ENCODE measurements at places on chromosomes 2 and 18.

GRCh38 chr2:16168506-16169264 is 228.3 kb downstream of the MYCN start:
- DNase-seq = no peak

DNA sequence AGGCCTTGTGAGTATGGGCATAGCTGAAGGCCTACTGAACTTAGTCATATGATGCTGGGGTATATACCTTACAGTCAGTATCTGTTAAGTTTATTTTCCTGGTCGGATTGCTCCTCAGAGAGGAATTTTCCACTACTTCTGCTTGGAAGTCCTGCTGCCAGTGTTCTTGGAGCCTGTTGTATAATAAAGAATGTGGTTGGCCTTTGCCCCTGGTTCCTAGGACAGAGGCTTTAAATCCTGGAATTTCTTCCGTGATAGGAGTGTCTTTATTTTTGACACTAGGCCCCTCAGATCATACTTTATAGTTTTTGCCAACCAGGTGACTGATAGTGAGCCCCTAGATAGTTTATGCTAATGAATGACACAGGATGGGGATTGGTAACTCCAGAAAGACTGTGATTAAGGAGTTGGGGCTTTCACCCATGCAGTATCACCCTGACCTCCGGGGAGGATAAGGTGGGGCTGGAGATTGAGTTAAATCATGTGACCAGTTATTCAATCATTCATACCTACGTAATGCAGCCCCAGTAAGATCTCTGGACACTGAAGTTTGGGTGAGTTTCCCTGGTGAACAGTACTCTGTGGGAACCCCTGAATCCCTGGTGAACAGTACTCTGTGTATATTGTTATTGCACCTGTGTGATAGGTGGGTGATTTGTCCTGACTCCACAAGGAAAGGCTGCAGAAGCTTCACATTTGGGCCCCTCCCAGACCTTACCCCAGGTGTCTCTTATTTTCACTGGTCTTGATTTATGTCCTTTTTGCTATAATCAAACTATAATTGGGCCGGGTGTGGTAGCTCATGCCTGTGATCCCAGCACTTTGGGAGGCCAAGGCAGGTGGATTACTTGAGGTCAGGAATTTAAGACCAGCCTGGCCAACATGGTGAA is 56.9 kb downstream of the COMMD1 start:
- DNase-seq = no peak

DNA sequence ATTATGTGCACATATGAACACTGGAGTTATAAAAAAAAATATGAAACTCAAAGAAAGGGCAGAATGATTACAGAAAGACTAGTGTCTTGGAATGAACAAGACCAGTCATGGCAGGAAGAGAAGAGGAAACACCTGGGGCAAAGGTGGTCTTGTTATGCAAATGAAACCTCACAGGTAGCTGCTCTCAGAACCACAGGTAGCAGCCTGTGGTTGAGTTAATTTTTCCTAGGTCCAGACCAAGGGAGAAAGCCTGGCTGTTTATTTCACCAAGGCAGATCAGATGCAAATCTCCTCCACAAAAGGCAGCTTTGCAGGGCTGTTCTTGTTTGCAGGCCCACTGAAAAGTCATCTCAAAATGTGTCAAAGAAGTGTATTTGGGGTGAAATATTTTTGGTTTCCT is 785.8 kb downstream of the RNF144A start:
- no peak for DNase-seq

- DNase-seq = no peak
Measured at GRCh38 chr2:120404274-120404673, 58.3 kb downstream of the INHBB start.

DNA sequence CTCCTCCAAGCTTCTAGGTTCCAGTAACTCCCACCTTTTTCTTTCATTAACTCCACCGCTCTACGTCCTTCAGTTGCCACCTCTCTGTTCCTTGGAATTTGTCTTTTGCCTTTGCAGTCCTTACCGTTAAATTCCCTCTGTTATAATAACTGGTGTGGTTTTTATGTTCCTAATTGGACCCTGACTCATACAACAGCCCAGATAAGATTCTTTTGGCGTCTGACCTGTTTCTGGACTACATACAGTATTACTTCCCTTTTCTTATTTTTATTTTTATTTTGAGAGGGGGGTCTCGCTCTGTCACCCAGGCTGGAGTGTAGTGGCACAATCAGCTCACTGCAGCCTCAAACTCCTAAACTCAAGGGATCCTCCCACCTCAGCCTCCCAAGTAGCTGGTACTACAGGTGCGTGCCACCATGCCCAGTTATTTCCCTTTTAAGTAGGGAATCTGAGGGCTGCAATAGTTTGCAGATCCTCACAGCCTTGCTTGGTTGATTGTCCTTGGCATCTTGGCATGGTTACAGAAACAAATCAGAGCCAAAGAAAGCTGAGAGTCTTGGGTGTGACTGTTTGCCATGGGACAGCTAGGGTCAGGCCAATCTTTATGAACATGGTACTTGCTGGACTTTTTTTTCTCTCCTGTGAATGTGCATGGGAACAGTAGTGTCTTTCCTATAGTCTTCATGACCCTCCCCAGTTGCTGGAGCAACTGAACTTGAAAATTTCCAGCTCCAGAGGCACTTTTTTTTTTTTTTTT is 22.0 kb downstream of the TCF23 start:
- no peak for DNase-seq

DNA sequence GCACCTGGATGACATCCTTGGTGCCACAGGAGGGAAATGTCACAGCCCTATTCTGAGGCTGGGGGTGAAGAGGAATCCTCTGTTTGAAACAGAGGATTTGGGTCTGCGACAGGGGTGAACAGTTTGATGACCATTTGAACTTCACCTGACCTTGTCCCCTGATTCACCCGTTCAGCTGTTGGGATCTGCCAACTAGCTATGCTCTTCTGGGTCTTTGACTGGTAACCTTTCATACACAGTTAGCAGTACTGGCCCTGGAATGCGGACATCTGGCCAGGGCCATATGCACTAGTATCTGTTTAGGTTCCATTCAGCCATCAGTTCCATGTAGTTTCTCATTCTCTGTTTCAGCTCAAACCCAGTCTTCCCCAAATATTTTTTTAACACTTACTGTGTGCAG is 72.6 kb upstream of the MCFD2 start:
- DNase-seq = no peak

DNA sequence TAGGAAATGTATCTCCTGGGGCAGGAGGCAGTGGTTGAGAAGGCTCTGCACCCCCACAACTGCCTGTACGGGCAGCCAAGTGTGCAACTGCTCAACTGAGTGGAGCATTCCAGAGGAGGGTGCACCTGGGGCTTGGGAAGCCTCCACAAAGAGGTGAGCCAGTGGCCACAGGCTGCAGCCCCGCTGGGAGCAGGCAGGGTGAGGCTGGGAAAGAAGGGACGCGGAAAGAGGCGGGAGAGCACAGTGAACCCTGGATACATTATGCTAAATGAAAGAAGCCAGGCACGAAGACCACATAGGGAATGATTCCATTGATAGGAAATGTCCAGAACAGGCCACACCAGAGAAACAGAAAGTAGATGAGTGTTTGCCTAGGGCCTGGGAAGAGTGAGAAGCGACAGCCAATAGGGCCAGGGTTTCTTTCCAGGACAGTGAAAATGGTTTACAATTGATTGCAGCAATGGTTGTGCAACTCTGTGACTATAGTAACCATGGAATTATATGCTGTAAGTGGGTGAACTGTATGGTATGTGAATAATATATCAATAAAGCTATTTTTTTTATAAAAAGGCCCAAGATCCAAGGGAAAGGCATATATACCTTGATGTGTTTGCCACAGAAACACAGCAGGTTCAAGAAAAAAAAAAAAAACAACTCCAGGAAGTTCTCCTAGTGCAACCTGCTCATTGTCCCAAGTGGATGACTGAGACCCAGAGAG is 82.4 kb downstream of the DDX1 start:
- no peak for DNase-seq

DNA sequence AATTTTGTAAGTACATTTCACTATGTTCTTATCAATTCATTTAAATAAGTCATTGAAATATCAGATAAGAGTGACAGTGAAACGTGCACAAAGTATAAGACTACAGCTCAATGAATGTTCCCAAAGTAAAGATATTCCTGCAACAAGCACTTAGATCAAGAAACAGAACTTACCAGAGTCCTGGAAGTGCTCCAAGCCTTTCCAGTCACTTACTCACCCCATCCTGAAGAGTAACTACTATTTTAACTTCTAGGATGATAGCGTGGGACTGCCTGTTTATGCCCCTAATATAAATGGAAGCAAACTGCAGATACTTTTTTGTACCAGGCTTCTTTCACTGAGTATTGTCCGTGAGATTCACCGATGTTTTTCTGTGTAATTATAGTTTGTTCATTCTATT is 768.9 kb downstream of the SLC4A3 start:
- DNase-seq = no peak

- no peak for DNase-seq
Measured at GRCh38 chr2:194345347-194345746, 1311.7 kb upstream of the SLC39A10 start.

DNA sequence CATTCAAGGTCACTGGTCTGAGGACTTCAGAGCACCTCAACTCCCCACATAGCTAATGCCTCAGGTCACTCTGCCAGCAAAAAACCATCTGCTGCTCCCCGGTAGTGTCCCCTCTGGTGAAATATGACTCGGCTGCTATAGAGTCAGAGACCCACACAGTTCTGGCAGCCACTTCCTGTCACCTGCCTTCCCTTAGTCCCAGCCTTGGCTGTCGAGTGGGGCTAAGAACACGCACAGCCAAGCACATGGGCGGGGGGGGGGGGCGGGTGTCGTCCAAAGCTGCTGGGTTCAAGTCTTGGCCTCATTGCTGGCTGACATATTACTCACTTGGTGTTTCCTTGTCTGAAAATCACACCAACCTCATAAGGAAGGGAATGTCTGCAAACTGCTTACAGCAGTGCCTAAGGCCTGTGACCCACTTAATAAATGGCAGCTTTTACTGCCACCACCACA is 37.5 kb downstream of the POLR1A start:
- peak; percentile 43 for DNase-seq

- DNase-seq = no peak
Measured at GRCh38 chr2:20524412-20525040, 77.7 kb downstream of the RHOB start.

DNA sequence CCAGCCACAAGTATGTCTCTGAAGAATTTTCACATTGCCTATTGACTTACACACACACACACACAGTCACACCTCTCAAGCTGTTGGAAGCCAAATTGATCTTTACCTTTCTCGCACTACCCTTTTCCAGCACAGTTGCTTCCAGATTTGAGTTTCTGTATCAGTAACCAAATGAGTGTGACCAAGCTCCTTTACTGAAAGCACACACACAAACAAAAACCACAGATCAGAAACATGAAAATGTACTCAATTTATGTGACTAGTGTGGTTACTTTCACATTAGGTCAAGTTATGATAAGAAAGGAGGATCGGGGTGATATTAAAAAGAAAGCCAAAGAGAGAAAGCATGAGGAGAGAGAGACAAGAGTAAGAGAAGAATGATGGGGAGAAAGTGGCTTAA is 993.9 kb upstream of the POU3F3 start:
- no peak for DNase-seq

- peak; percentile 62 for DNase-seq
Measured at GRCh38 chr18:44946529-44947113, 265.9 kb downstream of the SETBP1 start.

DNA sequence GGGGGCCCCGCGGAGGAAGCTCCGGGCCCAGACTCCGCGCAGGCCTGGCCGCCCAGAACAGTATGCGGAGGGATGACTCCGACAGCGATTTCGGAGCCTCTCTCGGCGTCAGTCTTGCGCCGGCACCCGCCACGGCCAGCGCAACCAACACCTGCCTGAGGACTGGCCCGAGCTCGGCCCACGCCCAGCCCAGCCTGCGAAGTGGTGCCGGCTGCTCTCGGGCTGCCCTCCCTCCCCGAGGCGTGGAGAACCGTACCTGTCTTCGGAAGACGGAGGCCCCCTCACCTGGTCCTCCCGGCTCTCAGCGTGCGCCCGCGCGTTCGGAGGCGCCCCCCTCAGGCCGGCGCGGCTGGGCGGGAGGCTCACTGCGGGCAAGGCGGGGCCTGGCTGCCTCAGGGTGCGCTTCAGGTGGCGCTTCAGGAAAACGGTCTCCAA is at the start of gene M1AP:
M1AP (minus strand) TSS at position 322 of the 435 bp plus-strand sequence. CDS start 8,055 bp downstream, outside the sequence.
- no peak for DNase-seq

- no peak for DNase-seq
Measured at GRCh38 chr2:13128139-13128538, 411.4 kb downstream of the TRIB2 start.

- peak; percentile 11 for DNase-seq
Measured at GRCh38 chr2:104406261-104406726, 447.6 kb upstream of the POU3F3 start.

GRCh38 chr18:27967913-27968824 is 208.8 kb downstream of the CDH2 start:
- no peak for DNase-seq

DNA sequence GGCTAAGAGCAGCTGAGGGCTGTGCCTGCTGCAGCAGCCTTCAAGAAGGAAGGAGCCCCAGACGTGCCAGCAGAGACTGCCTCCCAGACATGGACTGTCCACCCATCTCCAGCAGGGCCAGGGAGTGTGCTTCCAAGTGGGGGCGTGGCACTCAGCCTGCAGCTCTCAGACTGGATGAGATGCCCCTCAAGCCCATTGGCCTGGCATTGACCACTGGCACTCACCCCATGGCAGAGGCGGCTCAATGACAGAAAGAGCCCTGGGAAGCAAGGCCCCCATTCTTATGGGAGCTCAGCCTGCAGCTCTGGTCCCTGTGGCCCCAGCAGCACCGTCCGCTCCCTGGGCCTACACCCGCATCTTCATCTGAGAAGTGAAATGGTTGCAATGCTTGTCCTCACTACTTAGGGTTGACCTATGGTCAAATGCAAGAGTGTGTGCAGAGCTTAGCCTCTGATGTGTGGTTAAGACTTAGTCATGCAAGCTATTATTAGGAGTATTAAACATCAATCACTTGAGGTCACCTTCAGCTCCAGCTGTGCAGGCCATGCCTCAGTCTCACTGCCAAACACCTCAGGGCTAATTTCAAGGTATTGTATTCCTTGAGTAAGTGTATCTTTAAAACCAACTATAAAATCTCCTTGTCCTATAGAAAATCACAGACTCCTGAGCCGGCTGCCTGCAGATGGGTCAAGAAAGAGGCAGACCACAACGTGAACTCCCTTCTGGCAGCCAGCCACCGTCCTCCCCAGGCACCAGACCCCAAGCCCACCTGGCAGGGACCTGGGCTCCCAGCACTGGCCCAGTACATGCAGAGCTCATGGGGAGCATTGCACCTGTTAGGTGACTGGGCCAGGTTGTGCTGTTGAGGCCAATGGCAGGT is 194.8 kb downstream of the NDUFA10 start:
- no peak for DNase-seq

All from NCI-H510A (cell line).